ENCODE measurements at places on chromosomes 5 and 9.

- no peak for DNase-seq
Measured at GRCh38 chr9:28053096-28053777, 480.0 kb upstream of the C9orf72 start.

DNA sequence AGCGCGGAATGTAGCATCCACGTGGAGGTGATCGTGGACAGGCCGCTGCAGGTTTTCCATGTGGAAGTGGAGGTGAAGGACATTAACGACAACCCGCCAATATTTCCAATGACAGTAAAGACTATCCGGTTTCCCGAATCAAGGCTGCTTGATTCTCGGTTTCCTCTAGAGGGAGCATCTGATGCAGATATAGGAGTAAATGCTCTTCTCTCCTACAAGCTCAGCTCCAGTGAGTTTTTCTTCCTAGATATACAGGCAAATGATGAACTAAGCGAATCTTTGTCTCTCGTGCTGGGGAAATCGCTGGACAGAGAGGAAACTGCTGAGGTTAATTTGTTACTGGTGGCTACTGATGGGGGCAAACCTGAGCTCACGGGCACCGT is 598 bp downstream of the PCDHA2 start:
- no peak for DNase-seq

- DNase-seq, result no peak
Measured at GRCh38 chr5:90689064-90689463, 130.5 kb downstream of the ADGRV1 start.

- no peak for DNase-seq
Measured at GRCh38 chr5:88732862-88733261, 150.1 kb downstream of the MEF2C start.

DNA sequence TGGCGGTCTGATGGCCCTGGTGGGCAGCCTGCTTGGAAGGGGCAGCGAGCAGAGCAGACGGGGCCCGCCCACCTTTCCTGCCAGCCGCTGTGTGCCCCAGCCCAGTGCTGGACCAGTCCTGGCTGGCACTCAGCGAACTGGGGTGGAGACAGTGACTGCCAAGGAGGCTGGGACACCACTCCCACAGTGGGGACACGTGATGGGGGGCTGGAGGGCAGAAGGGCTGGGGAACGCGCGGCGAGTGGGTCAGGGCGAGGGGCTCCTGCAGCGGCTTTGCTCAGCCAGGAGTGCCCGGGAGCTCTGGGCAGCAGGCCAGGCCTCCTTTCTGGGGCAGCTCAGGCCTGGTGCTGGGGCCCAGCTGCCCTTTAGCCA is 19.5 kb downstream of the NCS1 start:
- no peak for DNase-seq

GRCh38 chr9:115103746-115104477 is 14.0 kb downstream of the TNC start:
- DNase-seq, result no peak

Data from skeletal muscle cell (primary cell).